ENCODE measurements at places on chromosomes 13 and 19.

GRCh38 chr19:5392486-5392885 is 51.9 kb upstream of the PTPRS start:
- DNase-seq: no peak

GRCh38 chr13:46593398-46593797 is 40.4 kb downstream of the LRCH1 start:
- no peak for DNase-seq

- DNase-seq: peak; percentile 83
These were observed at the start of gene MYADM for GRCh38 chr19:53867225-53868090. Gene MYADM, plus strand, starts transcription at chr19:53867883. Its CDS starts 5,647 bp downstream, at chr19:53873530.

- DNase-seq: no peak
These were observed 61.2 kb upstream of the WDFY2 start for GRCh38 chr13:51523082-51523518.

DNA sequence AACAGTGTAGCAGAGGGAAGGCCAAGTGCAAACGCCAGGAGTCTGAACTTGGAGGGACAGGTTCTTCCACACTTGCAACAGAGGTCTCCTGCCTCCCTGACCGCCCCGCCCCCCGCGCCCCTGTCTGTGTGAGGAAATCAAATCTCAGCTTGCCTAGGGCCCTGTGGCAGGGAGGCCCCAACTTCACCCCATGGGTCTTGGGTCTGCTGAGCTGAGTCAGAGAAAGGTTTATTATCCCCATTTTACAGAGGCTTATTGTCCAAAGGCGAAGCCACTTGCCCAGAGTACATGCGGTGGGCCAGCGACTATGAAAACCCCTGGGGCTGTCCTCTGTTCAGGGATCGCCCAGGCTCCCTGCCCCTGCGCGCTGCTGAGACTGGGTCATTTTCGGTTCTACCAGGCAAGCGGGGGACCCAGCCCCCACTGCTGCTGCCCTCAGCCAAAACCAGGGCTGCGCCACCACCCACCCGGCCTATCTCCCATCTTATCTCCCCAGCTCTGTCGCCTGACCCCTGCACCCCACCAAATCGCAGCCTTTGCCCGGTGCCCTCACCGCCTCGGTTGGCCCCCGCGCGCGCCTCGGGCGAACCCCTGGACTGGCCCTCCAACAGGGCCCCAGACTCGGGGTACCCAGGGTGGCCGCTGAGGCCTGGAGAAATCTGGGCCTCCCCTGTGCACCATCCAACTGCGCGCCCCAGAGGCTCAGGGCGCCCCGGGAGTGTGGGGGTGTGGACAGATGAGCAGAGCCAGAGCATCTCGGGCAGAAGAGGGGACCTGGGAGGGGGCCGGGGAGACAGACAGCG is 850 bp upstream of the CERS4 start:
- DNase-seq: no peak

- DNase-seq: no peak
These were observed 43.6 kb downstream of the GADD45B start for GRCh38 chr19:2519482-2519881.

DNA sequence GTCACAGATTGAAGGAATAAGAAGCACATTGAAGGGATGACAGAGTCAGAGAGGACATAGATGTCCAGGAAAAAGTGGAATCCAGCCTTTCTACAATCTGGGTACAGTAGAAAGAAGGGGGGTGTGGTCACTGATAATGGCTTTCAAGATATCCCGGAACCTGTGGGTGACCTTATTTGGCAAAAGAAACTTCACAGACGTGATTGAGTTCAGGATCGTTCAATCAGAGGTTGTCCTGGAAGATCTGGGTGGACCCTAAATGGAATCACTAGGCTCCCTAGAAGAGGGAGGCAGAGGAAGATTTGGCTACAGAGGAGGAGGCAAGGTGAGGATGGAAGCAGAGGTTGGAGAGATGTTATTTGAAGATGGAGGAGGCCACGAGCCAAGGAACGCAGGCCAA is 13.0 kb upstream of the SYCN start:
- no peak for DNase-seq

- DNase-seq: no peak
These were observed 2.7 kb upstream of the HPN start for GRCh38 chr19:35038623-35039512.

- no peak for DNase-seq
These were observed 1.2 kb upstream of the PLEKHG2 start for GRCh38 chr19:39411081-39411831.

GRCh38 chr13:100409132-100409531 is 179.5 kb downstream of the GGACT start:
- DNase-seq: no peak

GRCh38 chr13:61830475-61830874 is 414.8 kb upstream of the PCDH20 start:
- DNase-seq: no peak

DNA sequence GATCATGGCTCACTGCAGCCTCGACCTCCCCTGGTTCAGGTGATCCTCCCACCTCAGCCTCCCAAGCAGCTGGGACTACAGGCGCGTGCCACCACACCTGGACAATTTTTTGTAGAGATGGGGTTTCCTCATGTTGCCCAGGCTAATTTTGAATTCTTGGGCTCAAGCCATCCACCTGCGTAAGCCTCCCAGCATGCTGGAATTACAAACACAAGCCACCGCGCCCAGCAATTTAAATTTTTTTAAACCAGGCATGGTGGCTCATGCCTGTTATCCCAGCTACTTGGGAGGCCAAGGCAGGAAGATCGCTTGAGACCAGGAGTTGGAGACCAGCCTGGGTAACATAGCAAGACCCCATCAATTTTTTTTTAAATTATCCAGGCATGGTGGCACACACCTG is 59.9 kb upstream of the USE1 start:
- DNase-seq: no peak

GRCh38 chr13:79815041-79815440 is 334.1 kb downstream of the NDFIP2 start:
- no peak for DNase-seq

GRCh38 chr13:91313103-91313502 is 34.4 kb upstream of the MIR17HG start:
- DNase-seq: peak; percentile 3

DNA sequence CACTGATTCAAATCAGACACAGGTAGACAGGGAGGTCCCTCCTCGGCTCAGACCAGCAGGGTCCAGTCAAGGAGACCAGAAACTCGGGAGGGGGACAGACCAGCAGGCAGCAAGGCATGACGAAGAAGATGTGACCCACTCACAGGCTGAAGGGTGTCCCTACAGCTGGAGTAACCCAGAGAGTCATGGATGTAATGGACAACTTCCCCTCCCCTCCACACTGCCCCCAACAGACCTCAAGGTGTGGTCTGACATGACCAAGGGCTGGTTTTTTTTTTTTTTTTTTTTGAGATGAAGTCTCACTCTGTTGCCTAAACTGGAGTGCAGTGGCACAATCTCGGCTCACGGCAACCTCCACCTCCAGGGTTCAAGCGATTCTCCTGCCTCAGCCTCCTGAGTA is 34.1 kb downstream of the PBX4 start:
- DNase-seq: no peak

DNA sequence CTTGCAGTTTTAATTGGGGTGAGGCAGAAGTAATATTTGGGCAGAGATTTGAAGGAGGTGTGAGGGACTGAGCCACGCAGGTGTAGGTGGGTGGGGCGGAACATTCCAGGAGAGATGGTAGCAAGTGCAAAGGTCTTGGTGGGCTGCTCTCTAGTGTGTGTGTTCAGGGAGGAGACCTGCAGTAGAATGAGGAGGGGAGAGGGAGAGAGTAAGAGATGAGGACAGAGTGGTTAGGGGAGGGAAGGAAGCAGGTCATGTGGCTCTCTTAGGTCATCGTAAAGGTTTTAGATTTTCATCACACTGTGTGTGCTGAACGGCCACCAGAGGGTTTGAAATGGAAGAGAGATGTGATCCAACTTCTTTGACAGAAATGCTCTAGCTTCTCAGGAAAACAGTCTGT is 33.5 kb downstream of the WASF3 start:
- DNase-seq: no peak

DNA sequence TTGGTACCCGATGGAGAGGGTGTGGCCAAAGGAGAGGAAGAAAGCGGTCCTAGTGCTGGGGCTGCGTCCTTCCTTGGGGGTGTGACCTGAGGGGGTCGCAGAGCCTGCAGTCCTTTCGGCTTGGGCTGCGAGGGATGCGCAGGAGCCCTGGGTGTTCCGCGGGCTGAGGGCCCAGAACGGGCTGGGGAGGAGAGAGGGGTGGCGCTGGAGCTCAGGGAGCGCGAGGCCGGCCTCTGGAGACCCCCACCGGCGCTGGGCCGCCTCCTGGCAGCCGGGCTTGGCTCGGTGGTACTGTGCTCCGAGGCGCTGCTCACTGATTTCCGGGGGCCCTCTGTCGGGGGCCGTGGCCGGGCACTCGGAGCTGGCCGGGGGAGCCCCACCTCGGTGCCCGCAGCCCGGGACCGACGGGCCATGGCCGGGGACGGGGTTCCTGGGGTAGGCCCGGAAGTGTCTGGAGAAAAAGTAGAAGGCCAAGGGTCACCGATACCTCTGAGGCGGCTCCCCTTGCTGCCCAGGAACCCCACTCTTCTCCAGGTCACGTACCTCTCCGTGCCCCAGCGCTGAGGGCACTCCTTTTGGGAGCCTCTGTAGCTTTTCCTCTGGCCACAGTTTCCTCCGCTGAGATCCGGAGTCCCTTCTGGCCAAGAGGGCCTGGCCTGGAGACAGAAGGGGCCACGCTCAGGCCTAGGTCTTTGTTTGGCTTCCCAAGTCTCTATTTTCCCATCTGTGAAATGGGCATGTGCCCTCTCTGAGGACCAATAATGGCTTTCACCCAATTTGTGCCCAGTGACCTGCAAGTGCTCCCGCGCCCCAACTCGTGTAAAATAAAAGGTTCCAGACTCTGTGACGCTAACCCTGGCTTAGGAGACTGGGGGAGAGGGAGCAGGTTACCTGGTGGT is 1.6 kb downstream of the PRR36 start:
- DNase-seq: no peak

All from hematopoietic multipotent progenitor cell treated with erythropoietin and hydrocortisone succinate and interleukin-3 and kit ligand, for 15 days (in vitro differentiated cells).